NCI-H1105 (cell line): ENCODE measurements at places on chromosomes 5 and 9.

DNA sequence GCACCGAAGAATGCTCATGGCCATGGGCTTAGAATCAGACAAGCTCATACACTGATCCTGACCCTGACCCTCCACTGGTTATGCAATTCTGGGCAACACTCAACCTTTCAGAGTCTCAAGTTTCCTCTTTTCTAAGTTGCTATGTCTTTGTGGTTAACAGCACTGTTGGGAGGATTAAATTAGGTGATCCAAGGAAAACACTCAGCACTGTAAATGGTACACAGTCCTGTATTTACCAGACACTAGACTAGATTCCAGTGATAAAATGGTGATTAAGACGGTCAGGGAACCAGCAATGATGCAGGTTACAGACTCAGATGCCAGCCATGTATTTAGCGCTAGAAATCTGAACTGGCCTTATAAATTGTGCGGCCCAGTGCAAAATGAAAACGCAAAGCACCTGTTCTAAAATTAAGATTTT, 8.1 kb downstream of the ARL15 start:
- no peak for DNase-seq

GRCh38 chr5:166507810-166508425, 1783.5 kb upstream of the WWC1 start:
- DNase-seq, result no peak

GRCh38 chr9:2158111-2158610, 143.0 kb downstream of the SMARCA2 start:
- peak; percentile 8 for DNase-seq

DNA sequence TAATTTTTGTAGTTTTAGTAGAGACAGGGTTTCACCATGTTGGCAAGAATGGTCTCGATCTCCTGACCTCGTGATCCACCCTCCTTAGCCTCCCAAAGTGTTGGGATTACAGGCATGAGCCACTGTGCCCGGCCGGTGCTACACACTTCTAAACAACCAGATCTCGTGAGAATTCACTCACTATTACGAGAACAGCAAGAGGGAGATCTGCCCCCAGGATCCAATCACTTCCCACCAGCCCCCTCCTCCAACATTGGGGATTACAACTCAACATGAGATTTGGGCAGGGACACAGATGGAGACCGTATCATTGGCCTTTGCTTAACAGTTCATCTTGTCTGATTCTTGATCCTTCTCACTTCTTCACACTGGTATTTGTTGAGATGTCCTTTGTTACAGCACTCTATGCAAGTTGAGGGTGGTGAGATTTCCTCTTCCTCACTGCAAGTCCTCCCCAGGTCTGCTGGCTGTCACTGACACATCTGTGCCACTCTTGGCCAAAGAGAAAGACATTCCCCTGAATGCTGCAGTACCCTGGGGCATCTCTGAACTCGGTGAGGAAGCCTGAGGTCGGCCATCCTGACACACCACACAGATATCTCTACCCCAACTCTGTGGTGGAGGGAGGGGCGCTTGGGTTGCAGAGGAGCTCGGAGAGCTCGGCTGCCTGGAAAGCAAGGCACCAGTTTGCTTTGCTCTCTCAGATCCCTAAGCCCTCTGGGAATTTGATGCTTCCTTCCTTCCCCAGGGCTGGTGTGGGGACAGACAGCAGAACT, 4.2 kb upstream of the SUB1 start:
- DNase-seq, result no peak

- DNase-seq, result peak; percentile 15
Measured at GRCh38 chr9:111966861-111967291, 70.3 kb downstream of the UGCG start.

DNA sequence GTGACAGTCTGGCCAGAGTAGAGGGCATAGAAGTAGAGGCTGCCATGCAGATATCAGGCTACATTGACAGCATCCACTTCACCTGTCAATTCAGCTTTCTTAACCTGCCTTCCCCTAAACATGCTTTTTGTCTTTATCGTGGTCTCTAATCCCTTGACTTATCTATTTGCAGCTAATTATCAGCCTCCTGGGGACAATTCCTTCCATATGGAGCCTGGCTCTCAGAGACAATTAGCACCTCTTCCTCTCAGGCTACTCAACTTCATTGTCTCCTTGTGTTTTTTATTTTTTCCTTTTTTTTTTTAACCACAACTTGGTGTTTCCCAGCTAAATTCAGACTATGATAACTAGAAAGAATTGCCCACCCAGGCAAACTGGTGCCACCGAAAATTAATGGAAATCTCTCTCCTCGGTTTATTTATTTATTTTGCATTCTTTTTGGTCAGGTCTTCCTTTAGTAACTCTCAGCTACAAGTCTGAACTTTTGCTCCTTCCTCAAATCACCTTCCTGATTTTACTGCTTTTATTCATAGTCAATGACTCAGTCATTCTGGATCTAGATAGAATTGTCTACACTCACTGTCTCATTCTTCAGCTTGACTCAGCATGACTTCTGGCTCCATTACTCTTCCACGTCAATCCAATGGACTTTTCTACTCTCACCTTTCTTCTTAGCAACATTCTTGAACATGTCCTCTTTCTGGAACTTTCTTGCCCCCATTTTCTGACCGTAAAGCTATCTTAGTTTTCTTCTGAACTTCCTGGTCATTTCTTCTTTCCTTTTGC, 63.0 kb upstream of the BASP1 start:
- no peak for DNase-seq

GRCh38 chr9:127005770-127006314, 91.3 kb downstream of the RALGPS1 start:
- DNase-seq, result no peak

GRCh38 chr5:137753691-137754187, 424 bp downstream of the HNRNPA0 start:
- DNase-seq, result no peak

GRCh38 chr5:102958481-102959011, 161.4 kb downstream of the GIN1 start:
- no peak for DNase-seq
